ENCODE measurements at places on chromosomes 2 and 18. TPM values are rescaled to one million over a fixed set of nuclear protein-coding genes. Genes with fewer than 3 reads are reported as not detected.

The RGPD4 gene
- total RNA-seq = 0.06 TPM

DNA sequence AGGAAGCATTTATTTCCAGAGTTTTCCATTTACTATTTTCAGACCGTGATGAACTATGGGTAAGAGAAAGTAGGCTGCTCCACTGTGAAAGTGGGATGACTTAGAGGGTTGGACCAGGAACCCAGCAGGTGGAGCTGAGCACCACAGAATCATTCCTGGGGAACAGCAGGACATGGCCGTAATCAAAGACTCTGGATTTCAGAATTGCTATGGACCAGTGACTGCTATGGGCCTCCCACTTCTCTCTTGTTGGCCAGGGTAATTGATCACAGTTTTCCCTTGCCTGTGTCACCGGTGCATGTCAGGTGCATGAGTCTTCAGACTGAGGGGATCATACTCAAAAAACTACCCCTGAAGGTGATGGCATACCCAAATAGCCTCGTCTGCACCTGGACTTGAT is 90.6 kb upstream of the GPC1 start:
- no peak for DNase-seq
- H3K36me3 ChIP-seq = no peaks in the 10 kb centered on the region
- no peak overlapping the region for H3K4me3 ChIP-seq
- no peaks in the 10 kb centered on the region for H3K27me3 ChIP-seq

- H3K4me1 ChIP-seq = no peaks in the 10 kb centered on the region
- H3K27ac ChIP-seq = no peak overlapping the region
- no peaks in the 10 kb centered on the region for H3K27me3 ChIP-seq
- H3K36me3 ChIP-seq = no peaks in the 10 kb centered on the region
- DNase-seq = no peak
These were observed 37.8 kb downstream of the HS6ST1 start for GRCh38 chr2:128280901-128281321.

The ZSWIM2 gene
- 0.39 TPM for total RNA-seq

DNA sequence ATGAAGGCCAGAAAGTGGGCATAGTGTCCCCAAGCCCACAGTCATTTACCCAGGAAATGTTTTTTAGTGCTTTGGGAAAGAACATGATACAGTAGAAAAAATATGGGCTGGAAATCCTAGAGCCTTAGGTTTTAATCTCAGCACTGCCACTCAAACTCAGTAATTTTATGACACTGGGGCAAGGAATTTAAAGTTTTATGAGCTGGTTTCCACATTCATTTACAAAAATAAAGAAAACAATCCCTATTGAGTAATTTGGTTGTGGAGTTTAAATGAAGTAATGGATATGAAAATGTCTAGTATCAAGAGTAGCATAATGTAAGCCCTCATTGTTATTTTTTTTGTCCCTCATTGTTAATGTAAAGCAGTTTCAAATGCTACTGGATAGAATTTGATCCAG is 51.5 kb upstream of the FRZB start:
- H3K36me3 ChIP-seq = no peaks in the 10 kb centered on the region
- H3K27ac ChIP-seq = no peak overlapping the region
- H3K4me3 ChIP-seq = no peak overlapping the region
- no peaks in the 10 kb centered on the region for H3K27me3 ChIP-seq

GRCh38 chr18:60966876-60967275 is 366.4 kb upstream of the CDH20 start:
- H3K27me3 ChIP-seq = no peaks in the 10 kb centered on the region
- peaks cover 11% of the 10 kb centered on the region for H3K4me1 ChIP-seq
- H3K27ac ChIP-seq = no peak overlapping the region
- DNase-seq = no peak
- no peaks in the 10 kb centered on the region for H3K36me3 ChIP-seq

GRCh38 chr2:135662088-135662487 is 79.6 kb upstream of the UBXN4 start:
- H3K36me3 ChIP-seq = no peaks in the 10 kb centered on the region
- no peaks in the 10 kb centered on the region for H3K27me3 ChIP-seq
- H3K4me3 ChIP-seq = no peak overlapping the region
- no peak for DNase-seq
- H3K4me1 ChIP-seq = peaks cover 5% of the 10 kb centered on the region

- H3K27ac ChIP-seq = no peak overlapping the region
- no peak overlapping the region for H3K4me3 ChIP-seq
- DNase-seq = no peak
- H3K27me3 ChIP-seq = no peaks in the 10 kb centered on the region
- H3K36me3 ChIP-seq = no peaks in the 10 kb centered on the region
These were observed 217.1 kb upstream of the EPAS1 start for GRCh38 chr2:46079985-46080560.

The FAP gene
- not detected for total RNA-seq

DNA sequence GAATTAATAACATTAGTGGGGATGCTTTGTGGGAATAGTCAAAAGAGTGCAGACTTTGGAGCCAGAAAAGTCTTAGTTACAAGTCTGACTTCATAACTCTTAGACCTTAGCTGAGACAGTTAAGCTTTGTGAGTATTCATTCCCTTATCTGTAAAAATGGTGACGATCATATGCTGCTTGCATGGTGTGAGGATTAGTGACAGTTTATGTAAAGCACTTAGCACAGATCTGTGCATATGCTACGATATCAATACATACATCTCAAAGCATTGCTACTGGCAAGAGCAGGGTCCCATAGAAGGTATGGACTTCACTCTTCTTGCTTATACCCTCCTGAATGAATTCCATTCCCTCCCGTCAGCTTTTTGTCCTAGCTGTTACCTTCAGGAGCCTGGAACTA is 56.7 kb upstream of the LYPD6B start:
- no peaks in the 10 kb centered on the region for H3K27me3 ChIP-seq
- peaks cover 29% of the 10 kb centered on the region for H3K36me3 ChIP-seq
- DNase-seq = no peak
- H3K4me3 ChIP-seq = no peak overlapping the region

DNA sequence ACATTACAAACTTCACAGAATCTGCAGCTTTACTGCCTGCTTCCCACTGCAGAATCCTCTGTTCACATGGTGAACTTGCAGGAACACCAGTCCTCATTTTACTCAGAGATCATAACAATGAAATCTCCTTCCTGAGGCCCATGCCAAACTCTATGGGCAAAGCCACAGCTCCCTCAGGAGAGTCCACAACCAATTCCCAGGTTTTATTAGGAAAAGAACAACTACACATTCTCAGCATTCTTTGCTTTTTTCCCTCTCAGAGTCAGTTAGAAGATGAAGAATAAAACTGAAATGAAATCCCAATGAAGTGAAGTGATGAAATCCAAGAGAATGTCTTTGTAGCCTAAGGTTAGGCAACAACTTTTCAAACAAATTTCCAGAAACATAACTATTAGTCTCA is 233.7 kb downstream of the DSEL start:
- no peaks in the 10 kb centered on the region for H3K4me1 ChIP-seq
- no peak overlapping the region for H3K27ac ChIP-seq
- no peaks in the 10 kb centered on the region for H3K36me3 ChIP-seq
- no peak for DNase-seq

DNA sequence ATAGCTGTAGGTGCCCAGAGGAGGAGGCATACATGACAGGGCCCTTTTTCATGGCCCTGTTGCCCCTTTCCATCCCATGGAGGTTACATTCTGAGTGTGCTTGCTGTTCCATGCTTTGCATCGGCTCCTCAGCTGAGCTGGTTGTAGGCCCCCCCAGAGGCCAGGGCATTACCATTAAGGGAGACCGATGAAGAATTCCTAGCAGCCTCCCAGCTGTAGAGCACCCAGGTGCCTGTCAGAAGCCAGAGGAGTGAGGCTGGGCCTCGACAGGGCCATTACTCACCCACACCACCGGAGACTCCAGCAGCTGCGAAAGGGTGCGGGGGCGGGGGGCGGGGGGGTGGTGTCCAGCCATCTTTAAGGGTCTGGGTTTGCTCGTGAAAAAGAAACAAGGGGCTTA is 72.2 kb downstream of the GALNT14 start:
- H3K4me1 ChIP-seq = no peaks in the 10 kb centered on the region
- no peak overlapping the region for H3K4me3 ChIP-seq
- no peak overlapping the region for H3K27ac ChIP-seq
- H3K27me3 ChIP-seq = no peaks in the 10 kb centered on the region
- H3K36me3 ChIP-seq = no peaks in the 10 kb centered on the region

The DCTN1 gene
- 134 TPM for total RNA-seq

GRCh38 chr2:135925571-135925970 is 49.3 kb upstream of the MCM6 start:
- no peak for DNase-seq
- no peak overlapping the region for H3K4me3 ChIP-seq
- H3K36me3 ChIP-seq = no peaks in the 10 kb centered on the region

DNA sequence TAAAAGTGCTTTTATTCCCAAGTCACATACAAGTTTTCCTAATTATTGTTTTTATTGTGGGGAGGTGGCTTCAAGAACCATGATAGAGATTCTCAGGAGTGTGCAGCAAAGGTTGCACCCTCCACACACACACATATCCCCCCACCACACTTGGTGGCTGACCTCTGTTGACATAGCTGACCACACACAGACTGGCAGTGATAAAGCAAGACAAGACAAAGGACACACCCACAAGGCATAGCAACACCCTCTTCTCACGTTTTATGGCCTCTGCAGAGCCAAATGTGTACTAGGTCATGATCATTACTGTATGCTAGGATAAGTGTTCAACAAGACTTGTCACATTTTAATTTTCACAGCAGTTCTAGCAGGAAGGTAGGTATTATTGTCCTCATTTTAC is 143.0 kb upstream of the EPC2 start:
- no peak overlapping the region for H3K27ac ChIP-seq
- H3K4me1 ChIP-seq = no peaks in the 10 kb centered on the region
- DNase-seq = no peak
- no peaks in the 10 kb centered on the region for H3K36me3 ChIP-seq
- H3K4me3 ChIP-seq = no peak overlapping the region

- no peaks in the 10 kb centered on the region for H3K4me1 ChIP-seq
- DNase-seq = no peak
- H3K4me3 ChIP-seq = no peak overlapping the region
- no peaks in the 10 kb centered on the region for H3K36me3 ChIP-seq
- H3K27ac ChIP-seq = no peak overlapping the region
These were observed 1113.3 kb downstream of the TSN start for GRCh38 chr2:122868646-122869275.

The IL1RL1 gene
- total RNA-seq = not detected

- H3K27ac ChIP-seq = no peak overlapping the region
- DNase-seq = peak; percentile 54
- peaks cover 100% of the 10 kb centered on the region for H3K27me3 ChIP-seq
- H3K4me1 ChIP-seq = peaks cover 53% of the 10 kb centered on the region
- H3K36me3 ChIP-seq = no peaks in the 10 kb centered on the region
These were observed 1.5 kb downstream of the DLX2 start for GRCh38 chr2:172100935-172101820.

The ELOA2 gene
- not detected for total RNA-seq

- H3K27me3 ChIP-seq = no peaks in the 10 kb centered on the region
- H3K4me3 ChIP-seq = no peak overlapping the region
- H3K36me3 ChIP-seq = no peaks in the 10 kb centered on the region
- no peak for DNase-seq
These were observed 60.4 kb upstream of the NABP1 start for GRCh38 chr2:191617575-191617974.

GRCh38 chr2:129482626-129483025 is 496.8 kb upstream of the RAB6C start:
- H3K4me3 ChIP-seq = no peak overlapping the region
- H3K36me3 ChIP-seq = no peaks in the 10 kb centered on the region
- no peaks in the 10 kb centered on the region for H3K4me1 ChIP-seq
- no peaks in the 10 kb centered on the region for H3K27me3 ChIP-seq
